ENCODE measurements at places on chromosomes 3 and 15.

DNA sequence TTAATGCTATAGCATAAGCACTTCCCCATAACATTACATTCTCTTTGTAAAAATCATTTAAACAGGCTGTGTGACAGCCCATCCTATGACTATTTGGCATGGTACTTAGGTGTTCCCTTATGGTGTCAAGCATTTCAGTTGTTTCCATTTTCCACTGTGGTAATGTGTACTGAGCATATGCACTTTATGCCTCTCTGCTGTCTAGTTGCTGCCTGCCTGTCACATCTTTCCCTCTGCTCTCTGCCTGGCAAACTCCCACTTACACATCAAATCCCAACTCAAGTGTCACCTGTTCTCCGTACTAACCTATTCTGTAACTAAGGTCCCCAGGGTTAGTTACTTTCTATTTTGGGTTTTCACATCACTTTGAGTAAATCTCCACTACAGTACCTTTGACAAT is 84.4 kb upstream of the STRIT1 start:
- no peak for DNase-seq

- DNase-seq, result no peak
These were observed 3.9 kb upstream of the RNU6-1 start for GRCh38 chr15:67843571-67844387.

DNA sequence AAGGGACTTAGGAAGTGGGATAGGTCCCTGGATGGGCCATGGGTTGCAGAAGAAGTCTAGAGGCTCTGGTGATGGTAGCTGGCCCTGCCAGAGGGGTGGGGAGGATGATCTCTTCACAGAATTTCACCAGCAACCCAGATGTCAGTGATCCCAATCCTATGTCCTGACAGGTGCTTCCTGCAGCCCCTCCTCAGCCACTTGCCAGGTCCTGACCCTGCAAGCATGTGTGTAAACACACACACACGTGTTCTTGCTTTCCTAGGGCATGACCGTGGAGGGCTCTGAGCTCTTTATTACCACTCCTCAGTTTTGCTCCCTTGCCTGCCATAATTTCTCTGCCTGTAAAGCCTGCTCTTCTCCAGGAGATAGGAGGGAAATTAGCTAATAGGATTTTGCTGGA is 12.5 kb downstream of the TEX264 start:
- DNase-seq, result no peak

DNA sequence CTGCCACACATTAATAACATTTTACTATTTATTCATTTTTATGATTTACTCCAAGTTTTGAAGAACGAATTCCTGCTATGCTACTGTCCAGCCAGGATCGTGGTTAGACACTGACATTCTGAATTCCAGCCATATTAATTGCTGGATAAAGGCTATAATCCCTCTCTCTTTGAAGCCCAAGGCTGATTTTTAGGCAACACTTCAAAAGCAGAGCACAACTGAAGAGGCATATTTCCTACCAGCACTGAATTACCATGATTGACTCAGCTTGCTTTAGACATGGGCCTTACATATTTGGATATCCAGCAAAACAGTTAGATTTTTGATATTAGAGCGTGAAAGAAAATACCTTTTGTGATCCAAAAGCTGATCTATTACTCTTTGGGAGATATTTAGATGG is 205.0 kb downstream of the ZIC1 start:
- DNase-seq, result no peak

DNA sequence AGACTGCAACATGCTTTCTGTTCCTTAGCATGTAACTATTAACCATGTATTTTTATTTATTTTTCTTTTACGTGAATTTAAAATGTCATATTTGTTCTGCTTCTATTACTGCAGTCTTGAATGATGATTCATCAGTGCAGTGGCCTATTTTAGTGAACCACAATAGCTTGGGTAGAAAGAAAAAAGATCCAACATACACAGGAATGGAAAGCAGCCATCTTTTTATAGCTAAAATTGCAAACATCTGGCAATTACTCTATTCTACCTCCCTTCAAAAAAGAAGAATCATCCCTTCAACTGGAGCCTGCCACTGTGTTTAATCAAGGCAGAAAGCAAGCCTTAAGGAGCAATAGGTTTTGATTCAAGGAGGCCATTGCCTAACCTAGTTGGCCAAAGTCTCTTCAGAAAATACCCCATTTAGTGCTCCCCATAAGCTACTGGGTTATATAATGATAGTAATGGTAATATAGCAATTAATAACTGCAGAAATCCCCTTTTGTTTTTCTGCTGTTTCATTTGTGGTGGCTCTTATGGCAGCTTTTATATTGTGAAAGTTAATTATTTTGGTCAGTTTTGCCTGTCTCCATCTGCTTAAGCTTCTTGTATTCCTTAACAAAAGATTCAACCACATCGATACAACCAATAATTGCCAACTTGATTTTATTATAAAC is 267.3 kb downstream of the LPP start:
- DNase-seq, result no peak

DNA sequence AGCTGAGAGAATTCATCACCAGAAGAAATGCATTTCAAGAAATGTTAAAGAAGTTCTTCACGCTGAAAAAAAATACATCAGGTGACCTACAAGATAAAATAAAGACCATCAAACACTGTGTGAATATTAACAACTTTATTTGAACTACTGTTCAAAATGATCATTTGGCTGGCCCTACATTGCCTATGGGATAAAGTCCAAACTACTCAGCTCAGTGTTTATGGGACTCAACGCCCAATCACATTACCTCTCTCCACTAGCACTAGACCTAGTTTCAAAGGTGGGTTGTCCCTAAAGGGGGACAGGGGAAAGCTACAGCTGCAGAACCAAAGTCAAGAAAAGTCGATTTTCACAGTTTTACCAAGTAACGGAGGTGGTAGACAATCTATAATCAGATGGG is 62.0 kb downstream of the DLG1 start:
- DNase-seq, result no peak

DNA sequence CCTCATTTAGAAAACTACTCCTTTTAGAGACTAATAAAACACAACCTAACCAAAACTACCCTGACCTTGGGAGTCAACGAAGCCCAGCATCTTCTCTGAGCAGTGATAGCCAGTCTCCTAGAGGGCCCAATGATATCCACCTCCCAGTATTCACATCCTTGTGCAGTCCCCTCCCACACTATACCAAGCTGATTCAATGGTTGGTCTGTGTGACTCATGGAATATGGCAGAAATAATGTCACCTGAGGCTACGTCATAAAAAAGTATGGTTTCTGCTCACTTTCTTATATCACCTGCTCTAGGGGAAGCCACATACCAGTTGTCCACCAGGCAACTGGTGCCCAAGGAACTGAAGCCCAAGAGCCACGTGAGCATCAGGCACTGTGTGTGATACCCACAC is 21.4 kb upstream of the USF3 start:
- DNase-seq, result no peak

- DNase-seq, result no peak
These were observed at the start of gene ANKRD34C for GRCh38 chr15:79282371-79283251. Gene ANKRD34C (plus strand): TSS chr15:79282722. CDS start chr15:79293285, 10,563 bp downstream.

GRCh38 chr3:32885283-32885901 is 66.1 kb upstream of the CCR4 start:
- DNase-seq, result no peak

DNA sequence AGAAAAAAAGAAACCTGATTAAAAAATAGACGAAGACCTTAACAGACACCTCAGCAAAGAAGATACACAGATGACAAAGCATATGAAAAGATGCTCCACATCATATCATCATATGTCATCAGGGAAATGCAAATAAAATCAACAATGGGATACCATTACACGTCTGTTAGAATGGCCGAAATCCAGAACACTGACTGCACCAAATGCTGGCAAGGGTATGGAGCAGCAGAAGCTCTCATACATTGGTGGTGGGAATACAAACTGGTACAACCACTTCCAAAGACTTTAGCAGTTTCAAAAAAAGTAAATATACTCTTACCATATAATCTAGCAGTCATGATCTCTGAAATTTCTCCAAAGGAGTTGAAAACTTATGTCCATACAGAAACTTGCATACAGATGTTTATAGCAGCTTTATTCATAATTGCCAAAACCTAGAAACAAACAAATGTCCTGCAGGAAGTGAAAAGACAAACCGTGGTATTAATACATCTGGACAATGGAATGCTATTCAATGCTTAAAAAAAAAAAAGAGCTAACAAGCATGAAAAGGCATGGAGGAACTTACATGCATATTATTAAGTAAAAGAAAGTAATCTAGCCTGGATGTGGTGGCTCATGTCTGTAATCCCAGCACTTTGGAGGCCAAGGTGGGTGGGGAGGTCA is 107.4 kb downstream of the HES1 start:
- DNase-seq, result no peak

DNA sequence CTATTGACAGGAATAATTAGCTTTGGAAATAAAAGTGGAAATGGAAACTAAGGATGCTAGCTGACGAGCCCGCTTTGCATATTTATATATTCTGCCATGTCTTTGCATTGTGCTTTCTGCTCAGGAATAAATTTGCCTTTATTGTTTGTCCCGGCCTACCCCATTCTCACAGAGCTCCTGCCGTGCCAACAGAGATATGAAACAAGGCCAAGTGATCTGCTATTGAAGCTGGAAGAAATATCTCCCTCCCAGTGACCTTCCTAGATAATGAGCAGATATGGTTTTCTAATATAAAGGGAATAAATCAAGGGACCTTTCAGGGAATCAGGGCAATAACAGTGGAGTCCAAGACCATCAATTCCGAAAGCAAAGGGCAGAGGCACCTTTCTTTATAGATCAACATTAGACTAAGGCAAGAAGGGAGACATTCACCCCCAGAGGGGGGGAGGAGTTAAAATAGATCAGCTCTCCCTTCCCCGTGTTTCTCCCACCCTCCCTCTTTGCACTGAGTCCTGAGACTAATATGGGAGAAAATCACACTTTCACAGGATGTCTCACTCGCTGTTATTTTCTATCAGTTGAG is 664.6 kb downstream of the AGBL1 start:
- no peak for DNase-seq

GRCh38 chr3:188229726-188230125 is 75.8 kb downstream of the LPP start:
- no peak for DNase-seq

- no peak for DNase-seq
These were observed 25.4 kb downstream of the HES1 start for GRCh38 chr3:194161131-194162045.

DNA sequence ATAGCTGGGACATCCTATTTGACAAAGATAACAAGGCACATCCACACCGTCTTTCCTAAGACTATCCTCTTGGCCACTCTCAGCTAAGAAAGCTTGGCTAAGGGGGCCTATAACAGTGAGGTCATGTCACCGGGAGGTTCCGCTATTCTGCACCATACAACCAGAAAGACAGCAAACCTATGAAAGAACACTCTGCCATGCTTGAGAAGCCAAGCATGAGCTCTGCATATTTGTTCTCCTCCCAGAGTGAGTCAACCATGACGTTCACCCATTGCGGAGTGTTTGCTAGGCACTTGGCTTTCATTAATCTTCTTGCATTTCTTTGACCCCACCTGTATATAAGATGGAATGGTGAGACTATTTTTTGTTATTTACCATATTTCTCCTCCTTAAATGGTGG is 141.2 kb downstream of the GMNC start:
- DNase-seq, result no peak

DNA sequence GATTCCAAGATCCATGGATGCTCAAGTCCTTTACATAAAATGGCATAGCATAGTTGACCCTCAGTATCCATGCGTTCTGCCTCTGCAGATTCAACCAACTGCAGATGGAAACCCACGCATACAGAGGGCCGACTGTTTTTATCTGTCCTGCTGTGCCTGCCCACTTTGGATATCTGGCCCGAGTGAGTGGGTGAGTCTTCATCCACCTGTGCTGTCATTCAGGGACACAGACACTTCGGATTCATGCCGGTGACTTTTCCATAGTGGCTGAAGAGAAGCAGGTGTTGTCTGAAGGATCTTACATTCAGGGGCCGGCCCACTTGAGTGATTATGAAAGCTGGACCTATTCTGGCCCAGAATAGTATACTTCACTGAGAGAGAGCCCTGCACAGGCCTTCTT is 85.1 kb downstream of the RYR3 start:
- DNase-seq, result no peak

DNA sequence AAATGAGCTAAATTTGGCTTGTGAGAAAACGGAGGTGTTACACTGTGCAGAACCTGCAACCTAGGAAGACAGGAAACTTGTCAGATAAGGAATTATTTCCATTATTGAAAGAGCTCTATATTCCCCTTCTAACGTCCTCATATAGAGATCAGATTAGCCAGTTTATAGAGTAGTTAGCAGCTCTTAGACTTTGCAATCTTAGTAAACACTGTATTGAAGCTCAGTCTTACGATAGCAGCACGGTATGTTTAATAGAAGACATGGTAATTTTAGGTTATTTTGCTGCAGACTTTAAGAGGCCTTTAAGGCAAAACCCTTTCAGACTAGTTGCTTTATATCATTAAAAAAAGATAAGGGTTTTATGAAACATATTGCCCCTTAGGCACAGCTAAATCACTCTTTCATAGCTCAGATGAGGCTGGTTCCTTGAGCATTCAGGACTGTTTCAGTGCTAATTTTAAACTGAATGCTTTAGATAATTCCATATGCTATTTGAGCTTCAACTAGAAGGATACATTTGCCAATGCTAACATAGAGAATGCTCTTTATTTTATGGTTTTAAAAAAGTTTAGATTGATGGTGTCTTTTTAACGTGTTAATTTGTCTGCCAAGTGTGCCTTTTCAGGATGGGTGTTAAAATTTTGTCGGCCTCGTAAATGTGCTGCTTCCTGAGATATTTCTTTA is 234.3 kb downstream of the PYDC2 start:
- DNase-seq, result no peak

- no peak for DNase-seq
These were observed 195.5 kb downstream of the SSR3 start for GRCh38 chr3:156359368-156359767.

DNA sequence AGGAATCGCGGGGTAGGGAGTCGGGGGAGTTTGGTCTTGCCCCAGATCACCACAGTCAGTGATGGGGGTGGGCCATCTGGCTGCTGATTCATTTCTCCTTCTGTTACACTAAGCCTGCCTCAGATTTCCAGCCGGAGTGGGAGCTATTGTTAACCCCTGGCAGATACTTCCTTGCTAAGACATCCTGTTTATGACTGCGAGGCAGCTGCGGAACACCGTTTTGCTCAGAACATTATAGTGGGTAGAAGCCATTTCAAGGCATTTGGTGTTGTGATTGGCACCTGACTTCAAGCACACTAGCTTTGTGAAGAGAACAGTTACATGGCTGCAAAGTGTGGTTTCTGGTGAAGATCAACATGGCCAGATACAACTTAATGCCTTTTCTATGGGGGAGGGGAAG is 73.8 kb downstream of the FLNB start:
- DNase-seq, result peak; percentile 78

- DNase-seq, result no peak
These were observed 34.1 kb downstream of the SHC4 start for GRCh38 chr15:48929661-48930060.
